ENCODE measurements at places on chromosomes 5 and 9.

DNA sequence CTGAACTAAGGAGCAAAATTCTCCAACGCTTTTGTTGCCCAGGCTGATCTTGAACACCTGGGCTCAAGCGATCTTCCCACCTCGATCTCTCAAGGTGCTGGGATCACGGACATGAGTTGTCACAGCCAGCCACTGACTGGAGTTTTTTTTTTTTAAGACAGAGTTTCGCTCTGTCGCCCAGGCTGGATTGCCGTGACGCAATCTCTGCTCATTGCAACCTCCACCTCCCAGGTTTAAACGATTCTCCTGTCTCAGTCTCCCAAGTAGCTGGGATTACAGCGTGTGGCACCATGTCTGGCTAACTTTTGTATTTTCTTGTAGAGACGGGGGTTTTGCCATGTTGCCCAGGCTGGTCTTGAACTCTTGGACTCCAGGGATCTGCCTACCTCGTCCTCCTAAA is 58.2 kb downstream of the EHMT1 start:
- DNase-seq, result no peak

GRCh38 chr9:19199012-19199411 is 31.5 kb upstream of the DENND4C start:
- DNase-seq, result no peak

- DNase-seq, result peak; percentile 21
These were observed 46.2 kb downstream of the PAX5 start for GRCh38 chr9:36987891-36988290.

- DNase-seq, result no peak
These were observed 50.9 kb upstream of the PCA3 start for GRCh38 chr9:76713381-76713780.

DNA sequence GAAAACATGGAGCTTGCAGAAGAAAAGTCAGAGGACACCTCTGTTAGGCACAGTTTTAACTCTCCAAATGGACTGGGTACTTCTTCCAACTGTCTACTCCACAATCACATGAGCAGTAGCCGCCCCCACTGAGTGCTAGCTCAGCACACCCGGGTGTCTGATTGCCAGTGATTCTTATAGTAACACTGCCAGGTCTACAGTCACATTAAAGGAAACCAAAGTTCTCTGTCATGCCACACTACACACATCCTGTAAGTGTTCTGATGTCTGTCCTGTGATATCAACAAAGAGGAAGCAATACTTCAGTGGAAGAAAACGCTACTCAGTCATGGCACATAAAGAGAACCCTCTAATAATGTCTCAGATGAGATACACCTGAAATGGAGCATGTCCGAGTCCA is at the start of gene HAVCR2:
Gene HAVCR2 (minus strand): TSS at position 69 of the 400 bp plus-strand sequence. CDS start 61 bp downstream, at position 8.
- DNase-seq, result no peak

DNA sequence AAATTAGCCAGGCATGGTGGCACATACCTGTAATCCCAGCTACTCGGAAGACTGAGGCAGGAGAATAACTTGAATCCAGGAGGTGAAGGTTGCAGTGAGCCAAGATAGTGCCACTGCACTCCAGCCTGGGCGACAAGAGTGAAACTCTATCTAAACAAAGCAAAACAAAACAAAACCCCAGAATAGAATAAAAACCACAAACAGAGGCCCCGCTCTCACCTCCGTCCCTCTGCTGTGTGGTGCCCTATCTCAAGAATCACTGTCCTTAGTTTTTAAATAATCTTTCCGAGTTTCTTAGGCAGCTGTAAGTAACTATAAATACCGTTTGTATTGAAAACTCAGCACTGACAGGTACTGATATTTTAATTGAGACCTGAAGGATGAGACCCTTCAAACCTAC is 42.7 kb upstream of the IER5L start:
- no peak for DNase-seq

GRCh38 chr9:14616188-14616982 is 76.8 kb downstream of the ZDHHC21 start:
- peak; percentile 77 for DNase-seq

DNA sequence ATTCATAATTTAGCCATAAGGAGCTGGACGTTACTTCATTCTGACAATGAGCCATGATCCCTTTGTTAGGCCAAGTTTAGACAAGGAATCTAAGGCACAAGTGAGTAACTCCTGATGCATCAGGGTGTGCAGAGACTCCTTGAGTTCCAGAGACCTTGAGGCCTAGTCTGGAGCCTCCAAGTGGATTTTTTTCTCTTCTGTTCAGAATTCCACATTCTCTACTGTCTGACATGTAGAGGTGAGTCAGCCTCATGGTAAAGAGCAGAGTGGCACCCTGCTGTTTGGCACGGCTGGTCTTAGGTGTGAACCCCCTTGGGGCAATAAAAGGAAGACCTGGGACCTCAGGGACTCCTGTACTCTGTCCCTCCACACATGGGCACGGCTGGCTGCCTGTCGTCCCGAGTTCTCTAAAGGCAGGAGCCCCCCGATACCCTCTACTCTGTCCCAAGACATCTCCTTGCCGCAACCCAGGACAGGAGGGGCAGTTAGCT is 22.0 kb upstream of the TGFBI start:
- DNase-seq, result peak; percentile 99

DNA sequence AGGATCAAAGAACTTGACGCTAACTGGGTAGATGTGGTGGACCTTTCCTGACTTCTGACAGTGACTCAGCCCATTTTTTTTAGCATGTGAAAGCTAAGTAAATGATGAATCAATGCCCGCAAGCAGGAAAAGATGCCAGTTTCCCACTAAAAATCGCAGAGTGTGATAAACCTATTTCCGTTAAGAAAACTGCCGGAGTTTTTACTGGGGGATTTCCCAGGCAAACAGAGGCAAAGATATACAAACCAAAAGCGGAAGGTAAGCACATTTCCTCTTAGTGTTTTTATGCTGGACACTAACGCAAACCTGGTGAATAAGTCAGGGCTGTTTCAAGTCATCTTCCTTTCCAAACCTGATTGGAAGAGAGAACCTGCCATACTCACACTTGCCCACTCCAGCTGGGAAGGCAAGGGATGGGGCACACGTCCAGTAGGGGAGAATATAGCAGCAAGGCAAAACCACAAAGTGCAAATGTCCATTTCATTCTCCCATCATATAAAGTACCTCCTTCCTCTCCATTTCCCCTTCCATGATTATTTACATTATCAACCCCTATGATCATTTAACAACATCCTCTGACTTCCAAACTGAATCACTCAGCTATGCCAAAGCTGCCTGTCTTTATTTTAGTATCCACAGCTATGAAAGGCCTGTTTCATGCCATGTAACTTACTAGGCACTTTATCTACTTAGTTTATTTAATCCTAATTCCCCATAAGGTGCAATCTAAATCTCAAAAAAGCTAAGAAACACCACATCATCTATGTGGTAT is 349.7 kb upstream of the RFX3 start:
- DNase-seq, result peak; percentile 97

DNA sequence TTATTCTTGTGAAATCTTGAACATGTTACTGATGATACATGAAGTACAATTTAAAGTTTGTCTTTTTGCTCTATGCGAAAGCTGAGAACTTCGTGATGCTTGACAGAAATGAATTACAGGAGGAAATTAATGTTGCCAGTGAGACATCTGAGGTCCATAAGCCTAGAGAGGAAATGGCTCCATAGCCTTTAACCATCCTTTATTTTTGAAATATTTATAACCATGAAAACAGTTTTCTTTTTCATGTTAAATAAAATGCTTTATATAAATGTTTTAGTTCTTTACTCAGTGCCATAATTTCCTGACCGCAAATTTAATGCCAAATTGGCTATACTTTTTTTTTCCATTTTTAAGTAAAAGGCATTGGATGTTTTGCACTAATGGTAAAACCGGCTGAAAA is 29.1 kb downstream of the F2RL2 start:
- no peak for DNase-seq

DNA sequence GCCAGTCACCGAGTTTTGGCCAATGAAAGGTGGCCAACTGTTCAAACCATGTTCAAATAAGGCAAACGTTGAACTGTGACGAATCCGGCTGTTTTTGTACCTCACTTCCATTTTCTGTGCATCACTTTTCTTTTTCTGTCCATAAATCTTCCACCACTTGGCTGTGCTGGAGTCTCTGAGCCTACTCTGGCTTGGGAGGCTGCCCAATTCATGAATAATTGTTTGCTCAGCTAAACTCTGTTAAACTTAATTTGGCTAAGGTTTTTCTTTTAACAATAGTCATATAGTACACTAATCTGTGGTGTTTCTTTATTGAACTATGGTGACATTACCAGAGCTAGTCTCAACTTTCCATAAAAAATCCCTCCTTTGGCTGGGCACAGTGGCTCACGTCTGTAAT is 11.3 kb downstream of the NIM1K start:
- DNase-seq, result peak; percentile 96

- no peak for DNase-seq
These were observed 20.8 kb upstream of the COL15A1 start for GRCh38 chr9:98922721-98923435.

GRCh38 chr5:56971275-56971674 is 19.4 kb upstream of the MIER3 start:
- no peak for DNase-seq

DNA sequence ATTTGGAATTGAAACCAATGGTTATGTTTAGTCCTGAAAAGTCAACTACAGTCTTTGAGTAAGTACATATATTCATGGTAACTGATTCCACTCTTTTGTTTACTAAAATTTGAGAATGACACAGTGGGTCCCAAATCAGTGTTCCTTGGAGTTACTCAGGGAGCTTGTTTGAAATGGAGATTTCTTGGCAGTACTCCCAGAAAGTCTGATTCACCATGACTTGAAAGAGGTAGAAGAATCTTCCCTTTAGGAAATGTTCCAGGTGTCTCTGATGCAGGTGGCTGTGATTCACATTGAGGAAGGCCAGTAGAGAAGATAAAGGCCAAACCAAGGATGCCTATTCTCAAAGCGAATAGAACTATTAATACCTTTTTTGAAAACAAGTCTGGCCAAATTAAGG is 1078.3 kb downstream of the CDH12 start:
- peak; percentile 63 for DNase-seq

- DNase-seq, result peak; percentile 30
These were observed 201.3 kb downstream of the FANCC start for GRCh38 chr9:95116002-95116807.

GRCh38 chr5:139856714-139857113 is 61.1 kb downstream of the PSD2 start:
- no peak for DNase-seq

GRCh38 chr5:8628521-8628920 is 759.6 kb downstream of the MTRR start:
- DNase-seq, result no peak

DNA sequence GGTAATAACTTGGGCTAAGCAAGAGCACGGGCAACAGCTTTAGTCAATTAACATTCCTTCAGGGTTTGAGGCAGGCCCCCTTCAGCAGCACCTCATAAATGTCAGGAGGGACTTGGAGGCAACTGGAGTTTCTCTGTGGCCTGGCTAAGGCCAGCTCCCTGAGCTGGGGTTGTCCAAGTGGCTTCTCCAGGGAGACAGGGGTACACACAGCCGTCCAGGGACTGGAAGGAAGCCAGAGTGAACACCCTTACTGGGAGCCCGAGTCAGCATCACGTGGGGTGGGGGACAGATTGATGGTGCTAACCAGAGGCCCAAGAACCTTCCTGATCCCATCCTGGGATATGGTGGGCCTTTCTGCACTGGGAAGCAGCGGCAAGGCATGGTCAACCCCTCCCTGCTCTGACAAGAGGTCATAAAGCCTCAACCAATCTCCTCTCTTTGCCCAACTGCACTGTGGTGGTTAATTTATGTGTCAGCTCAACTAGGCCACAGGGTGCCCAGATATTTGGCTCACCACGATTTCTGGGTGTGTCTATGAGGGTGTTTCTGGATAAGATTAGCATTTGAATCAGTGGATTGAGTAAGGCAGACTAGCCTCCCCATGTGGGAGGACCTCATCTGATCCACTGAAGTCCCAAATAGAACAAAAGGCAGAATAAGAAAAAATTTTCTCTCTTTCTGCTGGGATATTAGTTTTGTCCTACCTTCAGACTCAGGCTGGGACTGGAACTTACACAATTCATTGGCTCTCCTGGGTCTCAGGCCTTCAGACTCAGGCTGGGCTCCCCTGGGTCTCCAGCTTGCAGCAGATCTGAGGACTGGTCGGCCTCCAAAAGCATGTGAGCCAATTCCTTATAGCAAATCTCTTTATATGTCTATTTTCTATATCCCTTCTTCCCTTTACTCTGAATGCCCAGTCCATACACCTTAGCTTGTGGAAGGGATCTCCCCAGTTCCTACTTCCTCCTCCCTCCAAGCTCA is 127.2 kb upstream of the LARP1 start:
- DNase-seq, result peak; percentile 67

DNA sequence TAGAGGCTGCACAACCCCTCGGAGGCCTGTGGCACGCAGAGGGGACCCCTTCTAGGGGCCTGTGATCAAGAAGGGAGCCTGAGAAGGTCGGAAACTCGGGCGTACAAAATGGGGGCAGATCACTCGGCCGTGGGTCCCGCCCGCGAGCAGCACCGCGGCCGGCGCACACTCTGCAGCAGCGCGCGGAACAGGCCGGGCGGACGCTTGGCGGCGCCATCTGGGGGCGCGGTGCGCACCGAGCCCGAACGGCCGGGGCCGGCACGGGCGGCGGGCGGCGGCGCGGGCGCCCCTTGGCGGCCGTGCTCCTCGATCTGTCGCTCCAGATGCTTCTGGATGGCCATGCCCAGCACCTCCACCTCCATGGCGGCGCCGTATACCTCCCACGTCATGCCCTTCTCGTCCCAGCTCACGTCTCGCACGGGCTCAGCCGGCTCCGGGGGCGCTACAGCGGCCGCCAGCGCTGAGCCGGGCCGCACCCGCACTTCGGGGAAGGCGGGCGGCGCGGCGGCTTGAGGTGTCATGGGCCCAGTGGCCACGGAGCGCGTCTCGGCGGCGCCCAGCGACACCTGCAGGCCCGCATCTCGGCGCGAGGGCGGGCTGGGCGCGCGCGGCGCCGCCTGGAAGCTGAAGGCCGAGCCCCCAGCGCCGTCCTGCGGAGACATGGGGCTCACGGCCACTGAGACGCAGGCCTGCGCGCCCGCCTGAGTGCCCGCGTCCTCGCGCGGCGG is 13.1 kb downstream of the GPRIN1 start:
- peak; percentile 28 for DNase-seq

DNA sequence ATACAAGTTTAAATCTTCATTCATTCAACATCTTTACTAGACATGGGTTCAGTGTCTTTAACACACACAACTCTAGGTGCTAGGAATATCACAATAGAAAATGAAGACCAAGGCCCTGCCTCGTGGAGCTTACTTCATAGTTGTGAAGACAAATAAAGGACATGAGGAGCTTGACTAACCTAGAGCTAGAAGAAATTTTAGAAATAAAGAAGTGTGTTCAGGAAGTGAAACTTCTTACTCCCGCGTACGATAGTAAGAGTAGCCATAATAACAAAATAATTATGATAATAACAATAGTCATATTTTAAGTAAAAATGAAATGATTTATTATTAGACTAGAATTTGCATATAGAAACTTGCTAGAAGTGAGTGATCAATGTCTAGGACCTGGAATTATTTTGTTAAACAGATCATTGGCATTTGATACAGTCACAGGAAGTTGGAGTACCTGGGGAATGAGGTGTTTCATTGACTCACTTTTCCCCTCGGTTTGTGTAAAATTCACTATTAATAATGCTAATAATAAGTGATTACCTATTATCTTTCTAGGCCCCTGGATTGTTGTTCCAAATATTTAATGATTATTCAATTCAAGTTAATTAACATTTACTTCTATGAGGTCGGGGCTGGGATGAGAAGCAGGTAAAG is 331.3 kb downstream of the NSG2 start:
- no peak for DNase-seq

Measured in fibroblast of mammary gland (primary cell).